Stimulated activated CD4-positive, alpha-beta T cell treated with anti-CD3 and anti-CD28 coated beads, Interleukin-1b, Interleukin-23, amount 100 ng/mL, for 4 hours (primary cell): ENCODE measurements at places on chromosomes 5 and 9.

DNA sequence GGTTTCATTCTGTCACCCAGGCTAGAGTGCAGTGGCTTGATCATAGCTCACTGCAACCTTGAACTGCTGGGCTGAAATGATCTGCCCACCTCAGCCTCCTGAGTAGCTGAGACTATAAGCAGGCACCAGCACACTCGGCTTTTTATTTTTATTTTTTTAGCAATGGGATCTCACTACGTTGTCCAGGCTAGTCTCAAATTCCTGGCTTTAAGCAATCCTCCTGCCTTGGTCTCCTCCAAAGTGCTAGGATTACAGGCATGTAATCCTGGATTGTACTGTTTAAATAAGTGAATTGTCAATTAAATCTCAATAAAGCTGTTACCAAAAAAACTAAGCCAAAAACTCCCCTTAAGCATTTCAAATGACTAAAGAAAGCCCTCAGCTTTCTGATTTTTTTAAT is 18.9 kb downstream of the GOLPH3 start:
- DNase-seq = no peak

DNA sequence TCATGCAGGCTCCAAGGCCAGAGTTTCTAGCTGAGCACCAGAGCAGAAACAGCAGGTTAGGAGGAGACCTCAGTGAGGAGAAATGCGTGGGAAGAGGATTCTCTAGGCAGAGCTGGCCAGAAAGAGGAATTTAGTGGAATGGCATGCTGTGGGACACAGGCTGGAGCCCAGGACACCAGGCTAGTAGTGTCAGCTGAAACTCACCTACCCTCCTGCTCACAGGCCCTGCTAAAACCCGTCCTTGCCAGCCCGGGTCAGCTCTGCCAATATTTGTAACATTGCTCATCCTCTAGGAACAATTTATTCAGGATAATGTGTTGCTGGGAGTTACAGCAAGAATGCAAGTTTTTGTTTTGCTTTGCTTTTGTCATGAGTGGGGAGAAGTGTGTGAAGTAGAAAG is 40.2 kb upstream of the AGXT2 start:
- no peak for DNase-seq

DNA sequence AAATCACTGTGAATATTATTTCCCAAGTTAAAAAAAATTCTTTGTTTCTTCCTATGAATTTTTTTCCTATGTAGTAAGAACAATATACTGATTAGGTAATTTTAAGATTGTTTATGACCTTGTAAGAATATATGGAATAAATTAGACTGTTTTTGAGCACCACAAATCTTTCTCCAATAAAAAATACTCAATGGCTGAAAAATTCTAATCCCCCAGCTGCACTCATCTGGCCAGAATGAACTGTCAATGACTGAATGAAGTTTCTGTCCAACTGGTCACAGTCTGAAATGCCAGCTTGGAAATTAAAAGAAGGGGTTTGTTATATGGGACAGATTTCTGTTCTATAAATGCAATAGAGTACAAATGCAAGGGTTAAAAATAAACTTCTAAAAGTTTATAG is 569.5 kb upstream of the SEMA6A start:
- DNase-seq = no peak

DNA sequence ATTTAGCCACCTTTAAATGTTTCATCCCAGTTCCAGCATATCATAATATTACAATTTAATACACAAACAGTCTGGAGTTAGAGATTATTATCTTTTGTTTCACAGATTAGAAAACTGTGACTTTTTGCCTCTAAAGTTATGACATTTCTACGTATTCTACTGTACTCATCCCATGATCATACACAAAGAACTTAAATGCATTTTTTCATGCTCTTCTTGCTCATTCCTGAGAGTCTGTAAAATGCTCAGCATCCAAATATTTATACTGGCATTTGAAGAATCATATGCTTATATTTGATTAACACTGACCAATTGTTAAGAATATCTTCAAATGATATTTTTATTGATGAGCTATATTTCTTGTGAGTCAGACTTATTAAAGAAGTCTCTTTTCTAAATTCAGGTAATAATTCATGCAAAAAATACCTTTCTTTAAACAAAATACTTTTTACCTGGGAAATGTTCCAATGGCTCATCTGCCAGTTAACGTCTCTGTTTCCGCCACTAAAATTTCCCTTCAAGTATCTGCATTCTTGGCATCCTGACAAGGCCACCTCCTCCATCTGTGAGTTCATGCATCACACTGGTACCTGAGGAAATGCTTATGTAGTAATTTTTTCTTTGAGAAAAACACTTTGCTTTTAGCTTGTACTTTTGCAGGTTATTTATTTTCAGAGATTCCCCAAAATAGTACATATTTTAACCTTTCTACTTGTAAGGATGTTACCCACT is 139.6 kb upstream of the RASA1 start:
- no peak for DNase-seq

DNA sequence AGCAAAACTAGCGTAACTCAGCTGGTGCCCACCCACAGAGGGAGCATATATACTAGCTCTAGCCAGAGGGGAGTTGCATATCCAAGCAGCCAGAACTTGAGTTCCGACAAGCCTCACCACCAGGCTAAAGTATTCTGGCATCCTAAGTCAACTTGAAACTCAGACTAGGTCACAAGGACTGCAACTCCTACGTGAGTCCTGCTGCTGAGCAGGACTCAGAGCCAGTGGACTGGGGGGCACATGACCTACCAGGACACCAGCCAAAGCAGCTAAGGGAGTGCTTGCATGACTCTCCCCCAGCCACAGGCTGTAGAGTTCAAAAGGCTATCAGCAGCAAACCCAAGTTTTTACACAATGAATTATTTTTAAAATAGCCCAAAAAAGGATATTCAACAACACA is 26.1 kb downstream of the SPDL1 start:
- no peak for DNase-seq

DNA sequence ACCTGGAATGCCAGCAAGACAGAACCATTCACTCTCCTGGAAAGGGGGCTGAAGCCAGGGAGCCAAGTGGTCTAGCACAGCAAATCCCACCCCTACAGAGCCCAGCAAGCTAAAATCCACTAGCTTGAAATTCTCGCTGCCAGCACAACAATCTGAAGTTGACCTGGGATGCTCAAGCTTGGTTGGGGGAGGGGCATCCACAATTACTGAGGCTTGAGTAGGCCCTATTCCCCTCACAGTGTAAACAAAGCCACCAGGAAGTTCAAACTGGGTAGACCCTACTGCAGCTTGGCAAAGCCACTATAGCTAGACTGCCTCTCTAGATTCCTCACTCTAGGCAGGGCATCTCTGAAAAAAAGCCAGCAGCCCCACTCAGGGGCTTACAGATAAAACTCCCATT is 17.3 kb downstream of the RIGI start:
- DNase-seq = no peak

- no peak for DNase-seq
Observed at GRCh38 chr5:73280821-73281746, 108.1 kb downstream of the TMEM174 start.

DNA sequence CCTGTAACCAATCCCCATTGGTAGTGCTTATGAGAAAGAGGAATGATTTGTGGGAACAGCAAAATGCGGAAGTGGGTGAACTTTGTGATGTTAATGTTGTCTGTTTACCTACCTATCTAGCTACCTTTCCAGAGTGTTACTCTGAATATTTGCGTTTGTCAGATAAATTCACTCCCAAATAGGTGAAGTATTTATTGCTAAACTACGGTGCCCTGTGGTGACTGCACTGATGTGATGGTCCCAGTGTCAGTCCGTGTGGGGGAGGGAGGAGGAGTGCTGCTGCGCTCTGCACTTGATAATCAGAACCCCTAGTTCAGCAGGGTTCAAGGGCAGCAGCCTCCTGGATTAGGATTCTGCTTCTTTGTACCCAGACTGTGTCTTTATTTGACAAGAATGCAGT is 55.3 kb downstream of the TJP2 start:
- no peak for DNase-seq

DNA sequence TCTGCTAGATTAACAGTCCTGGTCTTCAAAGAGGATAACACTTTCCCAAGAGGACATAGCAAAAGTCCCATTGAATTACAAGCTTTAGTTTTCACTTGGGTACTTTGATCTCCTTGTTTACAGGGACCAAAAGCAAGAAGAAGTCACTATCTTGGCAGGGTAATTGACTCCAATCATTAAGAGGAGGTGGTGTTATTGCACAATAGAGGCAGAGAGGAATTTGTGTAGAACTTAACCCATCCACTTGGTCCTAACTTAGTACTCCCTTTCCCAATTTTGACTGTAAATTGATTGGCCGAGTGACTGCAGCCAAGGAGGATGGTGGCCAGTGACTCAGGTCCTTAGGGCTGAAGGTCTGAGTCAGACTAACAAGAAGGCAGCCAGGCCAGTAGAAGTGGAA is 9.3 kb upstream of the TRPC7 start:
- no peak for DNase-seq

- no peak for DNase-seq
Observed at GRCh38 chr9:99925541-99925940, 19.1 kb downstream of the STX17 start.

- DNase-seq = no peak
Observed at GRCh38 chr5:5738797-5739489, 316.5 kb downstream of the ICE1 start.

DNA sequence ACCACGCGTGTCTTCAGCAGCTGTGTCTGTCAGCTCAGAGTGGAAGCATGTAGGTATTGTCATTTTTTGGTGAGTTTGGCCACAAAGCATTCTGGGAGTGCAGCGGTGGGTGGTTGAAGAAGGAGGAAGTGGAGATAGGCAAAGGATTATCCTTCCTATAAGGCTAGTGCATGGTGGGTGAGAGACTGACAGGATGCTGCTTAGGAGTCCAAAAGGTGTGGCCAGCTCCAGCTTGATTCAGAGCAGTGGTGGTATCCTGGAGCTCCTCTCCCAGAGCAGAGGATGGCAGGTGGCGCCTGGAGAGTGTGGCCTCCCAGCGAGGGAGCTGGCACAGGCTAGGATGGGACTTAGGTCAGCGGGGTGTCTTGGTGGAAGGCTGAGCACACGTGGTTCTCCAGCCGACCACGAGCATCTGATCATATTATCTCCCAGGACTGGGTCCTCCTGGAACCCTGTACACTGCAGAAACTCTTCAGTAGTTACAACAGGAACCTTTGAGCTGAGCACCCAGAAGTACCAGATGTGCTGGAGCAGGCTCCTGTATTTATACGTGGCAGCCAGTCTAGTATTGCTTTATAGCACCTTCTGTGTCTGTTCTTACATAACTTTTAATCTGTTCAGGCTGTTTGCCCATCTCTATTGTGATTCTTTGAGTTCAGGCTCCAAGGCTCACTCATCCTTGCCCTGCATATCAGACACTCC is 29.6 kb downstream of the MAML1 start:
- DNase-seq = no peak

DNA sequence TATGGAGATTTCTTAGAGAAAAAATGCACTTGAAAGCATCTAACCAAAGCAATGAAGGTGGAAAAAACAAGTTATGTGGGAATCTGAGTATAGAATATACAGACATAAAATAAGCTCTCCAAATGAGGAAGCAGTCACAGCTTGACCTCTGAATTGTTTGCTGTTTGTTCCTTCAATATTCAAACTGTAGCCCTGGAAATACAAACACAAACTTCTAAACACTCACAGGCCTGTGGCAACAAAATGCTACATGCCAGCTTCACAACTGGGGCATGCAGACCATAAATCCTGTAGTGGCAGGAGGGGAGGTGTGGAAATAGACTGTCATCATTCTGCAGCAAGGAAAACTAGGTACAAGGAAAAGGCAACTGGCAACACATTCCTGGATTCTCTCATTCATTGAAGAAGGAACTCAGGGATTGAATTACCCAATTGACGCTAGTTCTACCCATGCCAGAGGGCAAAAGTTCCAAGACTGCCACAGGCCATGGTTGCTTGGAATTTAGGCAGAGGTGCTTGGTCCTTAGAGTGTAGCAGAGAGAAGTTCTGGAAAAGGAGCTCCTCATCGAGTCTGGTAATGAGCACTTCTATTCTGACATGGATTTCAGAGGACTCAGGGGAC is 349.6 kb downstream of the PDE4D start:
- no peak for DNase-seq

DNA sequence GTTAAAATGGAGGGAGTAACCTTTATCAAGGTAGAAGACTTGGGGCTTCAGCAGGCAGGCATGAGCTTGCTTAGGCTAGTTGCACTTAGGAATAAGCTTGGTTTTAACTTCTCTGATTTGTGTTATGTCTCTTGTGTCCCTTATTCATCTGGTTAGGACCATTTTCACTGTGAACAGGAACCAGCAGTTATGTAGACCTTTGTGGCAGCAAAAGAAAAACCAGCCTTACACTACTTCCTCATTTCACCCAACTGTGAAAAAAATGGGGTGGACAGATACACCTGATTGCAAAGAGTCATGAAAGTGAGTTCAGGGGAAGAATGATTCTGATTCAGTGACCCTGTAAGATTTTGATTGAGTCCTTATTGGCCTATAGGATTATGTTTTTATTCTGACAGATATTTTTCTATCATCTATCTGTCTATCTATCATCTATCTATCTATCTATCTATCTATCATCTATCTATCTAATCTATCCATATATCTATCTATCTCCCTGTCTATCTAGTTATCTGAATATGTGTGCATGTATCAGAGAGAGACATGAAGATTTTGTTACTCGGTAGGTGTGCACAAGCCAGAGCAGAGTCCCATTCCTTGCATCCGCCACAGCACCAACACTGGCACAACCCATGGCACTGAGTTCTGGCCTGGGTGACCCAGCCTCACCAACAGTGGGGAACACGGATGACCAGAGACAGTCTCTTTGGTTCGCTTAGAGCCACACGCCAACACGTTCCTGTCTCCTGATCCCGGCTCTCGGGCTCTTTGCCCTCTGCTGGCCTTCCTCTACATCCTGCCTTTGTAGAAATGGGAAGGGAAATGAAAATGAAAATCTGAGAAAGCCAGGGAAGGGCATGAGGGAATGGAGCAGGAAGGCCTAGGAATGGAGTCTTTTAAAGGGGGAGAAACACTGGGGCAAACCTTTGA is 1.3 kb upstream of the ZNF366 start:
- no peak for DNase-seq

DNA sequence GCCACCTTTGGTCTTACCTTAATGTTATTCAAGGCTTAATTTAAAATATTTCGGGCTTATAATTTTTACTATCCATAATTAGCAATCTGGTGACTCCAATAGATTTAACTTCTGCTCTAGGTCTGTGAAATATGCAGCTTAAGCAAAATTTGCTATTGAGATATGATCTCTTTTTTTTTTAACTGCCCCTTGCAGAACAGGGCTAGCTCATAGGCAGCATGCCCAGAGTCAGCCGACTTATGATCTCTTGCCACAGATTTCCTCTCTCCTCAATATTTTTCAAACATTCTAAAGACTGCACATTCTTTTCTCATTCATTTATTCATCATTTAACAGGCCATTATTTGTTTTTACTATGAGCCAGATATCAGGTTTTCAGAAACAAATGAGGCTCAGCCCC is 4.5 kb downstream of the TTC23L start:
- no peak for DNase-seq

DNA sequence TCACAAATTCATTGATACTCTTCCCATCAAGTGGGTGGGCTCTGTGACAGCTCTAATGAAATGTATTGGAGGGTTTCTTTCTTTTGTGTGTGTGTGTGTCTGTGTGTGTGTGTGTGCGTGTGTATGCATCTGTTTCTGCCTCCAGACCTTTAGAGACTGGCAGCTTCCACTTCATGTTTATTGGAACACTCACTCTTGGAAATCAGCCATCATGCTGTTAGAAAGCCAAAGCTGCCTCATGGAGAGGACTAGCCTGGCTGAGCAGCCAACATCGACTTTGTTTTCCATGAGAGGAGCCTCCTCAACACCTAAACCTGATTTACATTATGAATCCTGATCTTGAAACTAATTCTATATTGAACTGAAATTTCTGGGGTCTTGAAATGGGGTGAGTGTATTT is 128.5 kb upstream of the FAM174A start:
- no peak for DNase-seq

- no peak for DNase-seq
Observed at GRCh38 chr9:137146527-137146918, 7.6 kb downstream of the GRIN1 start.
